GM12891 (cell line): ENCODE measurements at places on chromosomes 1 and 21.
A peak's percentile ranks its signal among the peaks of the same experiment; 100 is the strongest.

DNA sequence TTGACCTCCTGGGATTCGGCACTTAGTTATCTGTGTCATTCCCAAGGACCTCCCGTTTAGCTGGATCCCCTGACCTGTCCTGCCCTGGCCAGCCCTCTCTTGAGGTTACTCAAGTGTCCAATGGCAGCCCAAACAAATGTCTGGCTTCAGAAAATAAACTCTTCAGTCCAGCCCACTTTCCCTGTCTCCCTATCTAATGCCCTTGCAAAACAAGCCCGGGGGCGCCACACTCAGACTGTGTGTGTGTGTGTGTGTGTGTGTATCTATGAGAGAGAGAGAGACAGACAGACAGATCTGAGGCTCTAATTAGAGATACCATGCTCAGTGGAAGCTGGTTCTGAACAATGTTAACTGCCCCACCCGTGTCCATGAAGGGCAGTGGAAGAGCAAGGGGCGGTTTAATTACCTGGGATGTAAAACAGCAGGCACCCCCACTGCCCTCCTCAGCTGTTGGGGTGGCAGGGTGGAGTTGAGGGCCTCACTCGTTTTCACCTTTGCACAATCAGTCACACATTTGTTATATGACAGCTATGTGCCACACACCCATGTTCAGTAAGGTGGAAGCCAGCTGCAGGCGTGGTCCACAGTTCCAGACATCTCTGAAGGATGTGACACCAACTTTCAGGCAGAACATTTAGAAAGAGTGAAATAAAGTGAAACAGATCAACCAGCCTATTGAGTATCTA, 57.4 kb downstream of the B3GALT5 start:
- no peak for DNase-seq

GRCh38 chr1:19138958-19139581, 71.0 kb downstream of the UBR4 start:
- DNase-seq = no peak

GRCh38 chr1:172350856-172351255, 69.6 kb upstream of the C1orf105 start:
- DNase-seq = no peak

DNA sequence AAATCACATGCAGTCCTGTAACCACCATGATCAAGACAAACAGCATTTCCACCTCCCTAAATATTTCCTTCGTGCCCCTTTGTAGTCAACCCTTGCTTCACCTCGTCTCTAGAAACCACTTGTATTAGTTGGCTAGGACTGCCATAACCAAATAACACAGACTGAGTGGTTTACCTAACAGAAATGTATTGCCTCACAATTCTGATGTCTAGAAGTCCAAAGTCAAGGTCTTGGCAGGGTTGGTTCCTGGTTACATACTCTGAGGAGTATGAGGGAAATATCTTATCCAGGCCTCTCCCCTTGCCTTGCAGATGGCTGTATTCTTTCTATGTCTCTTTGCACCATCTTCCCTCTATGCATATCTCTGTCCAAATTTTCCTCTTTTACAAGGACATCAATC, 23.3 kb upstream of the FRRS1 start:
- DNase-seq = no peak

DNA sequence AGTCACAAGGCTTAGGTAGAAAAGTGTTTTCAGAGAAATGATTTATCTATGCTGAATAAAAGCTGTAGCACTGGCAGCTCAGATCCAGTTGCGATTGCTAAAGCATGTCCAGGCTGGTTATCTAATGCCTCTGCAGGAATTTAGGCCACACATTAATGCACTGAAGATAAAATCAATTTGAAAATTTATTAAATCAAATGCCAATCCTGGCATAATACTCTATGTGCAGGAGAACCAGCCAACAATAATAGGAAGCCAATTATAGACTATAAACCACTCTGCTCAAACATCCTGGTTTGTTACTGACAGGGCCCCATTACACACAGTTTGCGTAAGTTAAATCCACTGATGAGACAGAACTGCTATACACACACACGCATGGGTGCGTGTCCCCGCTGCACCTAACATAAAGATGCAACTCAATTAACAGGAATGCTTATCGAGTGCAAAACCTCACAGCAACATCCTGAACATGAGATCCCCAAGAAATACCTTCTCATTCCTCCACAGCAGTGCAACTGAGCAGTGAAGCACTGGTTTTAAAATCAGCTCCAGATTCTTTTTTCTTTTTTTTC, 40.6 kb downstream of the PTP4A2 start:
- no peak for DNase-seq

GRCh38 chr1:53089478-53090226, 27.6 kb downstream of the PODN start:
- no peak for DNase-seq

GRCh38 chr1:205547936-205548827, 43.7 kb downstream of the CDK18 start:
- DNase-seq = no peak

DNA sequence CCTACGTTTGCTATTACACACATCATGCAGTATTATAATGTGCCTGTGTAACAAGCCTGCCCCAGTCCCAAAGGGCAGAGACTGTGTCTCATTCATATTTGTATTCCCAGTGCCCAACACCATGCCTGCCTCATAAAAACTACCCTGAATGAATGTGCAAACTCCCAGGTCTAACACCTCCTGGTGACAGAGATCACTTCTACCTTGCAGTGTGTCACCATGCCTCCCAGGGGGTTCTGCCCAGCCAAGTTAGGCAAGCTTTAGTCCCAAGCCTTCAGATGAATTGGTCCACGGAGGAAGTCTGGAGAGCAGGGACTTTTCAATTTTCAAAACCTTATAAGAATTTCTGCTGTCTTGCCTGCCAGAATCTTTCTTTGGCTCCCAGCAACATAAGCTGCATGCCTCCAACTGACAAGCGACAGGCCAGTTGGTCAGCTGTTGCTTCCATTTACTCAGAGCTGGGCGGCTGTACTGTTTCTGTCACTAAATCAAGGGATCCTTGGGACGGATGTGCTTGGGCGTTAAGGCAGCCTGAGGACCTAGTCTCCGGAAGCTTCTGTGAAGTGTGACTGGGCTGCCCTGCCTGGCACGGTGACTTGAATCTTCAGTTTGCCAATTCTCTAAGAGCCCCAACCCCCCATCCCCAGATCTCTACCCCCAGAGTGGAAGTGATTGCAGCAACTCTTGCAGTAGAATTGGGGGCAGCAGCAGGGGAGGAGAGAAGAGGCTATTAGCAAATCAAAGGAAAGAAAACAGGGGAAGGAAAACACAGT, 1.2 kb downstream of the RXRG start:
- no peak for DNase-seq

GRCh38 chr1:201880928-201881571, 7.6 kb upstream of the SHISA4 start:
- no peak for DNase-seq

GRCh38 chr1:243582326-243582725, 267.7 kb downstream of the AKT3 start:
- DNase-seq = no peak

DNA sequence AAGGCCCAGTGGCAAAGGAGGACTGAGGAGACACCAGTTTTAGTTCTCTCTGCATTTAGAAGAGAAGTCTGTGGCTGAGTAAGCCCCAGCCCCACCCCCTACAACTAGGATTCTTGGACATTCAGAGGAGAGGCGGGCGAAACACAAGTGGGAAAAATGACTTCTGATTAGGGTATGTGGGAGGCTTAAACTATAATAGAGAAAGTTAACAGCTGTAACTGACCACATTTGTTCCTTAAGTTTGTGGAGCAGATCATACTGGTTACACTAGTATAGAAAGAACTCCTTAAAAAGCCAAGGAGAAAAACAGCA, 11.2 kb upstream of the TRIM33 start:
- no peak for DNase-seq

GRCh38 chr1:24108334-24109165, 3.4 kb downstream of the MYOM3 start:
- no peak for DNase-seq

- no peak for DNase-seq
Observed at GRCh38 chr21:36089946-36090345, 20.1 kb downstream of the CBR1 start.

DNA sequence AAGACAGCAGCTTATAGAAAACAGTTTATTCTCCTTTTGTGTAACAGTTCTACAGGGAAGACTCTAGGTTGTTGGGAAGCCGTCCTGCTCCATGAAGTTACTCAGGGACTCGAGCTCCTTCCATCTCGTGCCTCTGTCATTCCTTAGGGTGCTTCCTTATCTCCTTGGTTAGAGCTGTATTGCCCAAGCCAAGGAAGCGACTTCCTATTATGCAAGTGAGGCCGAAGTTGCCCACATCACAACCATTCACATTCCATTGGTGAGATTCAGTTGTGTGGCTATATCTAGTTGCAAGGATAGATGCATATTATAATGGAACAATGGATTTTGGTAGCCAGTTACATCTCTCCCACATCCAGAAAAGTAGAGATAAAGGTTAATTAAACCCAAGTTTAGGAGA, 9.0 kb downstream of the GSTM5 start:
- no peak for DNase-seq

- DNase-seq = no peak
Observed at GRCh38 chr1:243974451-243975292, 76.4 kb upstream of the ZBTB18 start.

GRCh38 chr1:168483539-168483938, 60.3 kb downstream of the XCL2 start:
- DNase-seq = no peak

DNA sequence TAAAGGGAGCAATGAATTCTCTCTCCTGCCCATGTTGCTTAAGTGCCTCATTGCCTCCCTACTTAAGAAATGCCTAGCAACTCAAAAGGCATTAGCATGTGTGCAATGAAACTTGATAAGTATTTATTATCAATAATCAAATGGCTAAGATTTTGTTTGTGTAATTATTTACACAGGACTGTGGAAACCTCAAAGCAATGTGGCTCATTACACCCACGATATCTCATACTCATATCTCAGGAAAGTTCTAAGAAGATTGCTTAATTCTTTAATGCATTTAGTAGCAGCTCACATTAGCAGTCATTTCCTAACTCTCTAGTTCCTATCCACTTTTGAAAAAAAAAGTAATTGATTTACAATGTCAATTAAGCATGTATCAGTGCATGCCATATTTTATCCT, 253.3 kb downstream of the DUSP10 start:
- no peak for DNase-seq

GRCh38 chr1:15867288-15867687, 19.8 kb downstream of the SPEN start:
- DNase-seq = no peak

DNA sequence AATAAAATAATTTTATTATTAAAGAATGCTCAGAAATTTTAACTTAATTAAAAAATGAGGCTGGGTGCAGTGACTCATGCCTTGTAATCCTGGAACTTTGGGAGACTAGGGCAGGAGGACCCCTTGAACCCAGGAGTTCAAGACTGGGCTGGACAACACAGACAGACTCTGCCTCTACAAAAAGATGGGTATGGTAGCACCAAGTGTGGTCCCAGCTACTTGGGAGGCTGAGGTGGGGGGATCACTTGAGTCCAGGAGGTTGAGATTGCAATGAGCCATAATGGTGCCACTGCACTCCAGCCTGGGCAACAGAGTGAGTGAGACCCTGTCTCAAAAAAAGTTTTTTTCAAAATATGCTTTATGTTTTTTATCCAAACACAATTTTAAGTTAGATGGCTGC, 25.3 kb downstream of the TMED5 start:
- no peak for DNase-seq

DNA sequence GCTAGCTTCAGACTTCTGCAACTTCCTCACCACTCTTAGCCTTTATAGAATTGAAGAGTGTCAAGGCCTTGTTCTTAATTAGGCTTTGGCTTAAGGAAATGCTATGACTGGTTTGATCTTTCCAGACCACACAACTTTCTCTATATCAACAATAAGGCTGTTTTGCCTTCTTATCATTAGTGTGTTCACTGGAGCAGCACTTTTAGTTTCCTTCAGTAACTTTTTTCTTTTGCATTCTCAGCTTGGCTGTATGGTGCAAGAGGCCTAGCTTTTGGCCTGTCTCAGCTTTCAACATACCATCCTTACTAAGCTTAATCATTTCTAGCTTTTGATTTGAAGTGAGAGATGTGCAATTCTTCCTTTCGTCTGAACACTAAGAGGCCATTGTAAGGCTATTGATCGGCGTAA, 8.6 kb downstream of the PRKACB start:
- no peak for DNase-seq

- DNase-seq = no peak
Observed at GRCh38 chr1:159184201-159184600, 12.8 kb downstream of the CADM3 start.

- no peak for DNase-seq
Observed at GRCh38 chr1:22089787-22090186, 37.3 kb downstream of the CDC42 start.

GRCh38 chr1:67561704-67562113, 123.3 kb upstream of the GADD45A start:
- DNase-seq = peak; percentile 49

DNA sequence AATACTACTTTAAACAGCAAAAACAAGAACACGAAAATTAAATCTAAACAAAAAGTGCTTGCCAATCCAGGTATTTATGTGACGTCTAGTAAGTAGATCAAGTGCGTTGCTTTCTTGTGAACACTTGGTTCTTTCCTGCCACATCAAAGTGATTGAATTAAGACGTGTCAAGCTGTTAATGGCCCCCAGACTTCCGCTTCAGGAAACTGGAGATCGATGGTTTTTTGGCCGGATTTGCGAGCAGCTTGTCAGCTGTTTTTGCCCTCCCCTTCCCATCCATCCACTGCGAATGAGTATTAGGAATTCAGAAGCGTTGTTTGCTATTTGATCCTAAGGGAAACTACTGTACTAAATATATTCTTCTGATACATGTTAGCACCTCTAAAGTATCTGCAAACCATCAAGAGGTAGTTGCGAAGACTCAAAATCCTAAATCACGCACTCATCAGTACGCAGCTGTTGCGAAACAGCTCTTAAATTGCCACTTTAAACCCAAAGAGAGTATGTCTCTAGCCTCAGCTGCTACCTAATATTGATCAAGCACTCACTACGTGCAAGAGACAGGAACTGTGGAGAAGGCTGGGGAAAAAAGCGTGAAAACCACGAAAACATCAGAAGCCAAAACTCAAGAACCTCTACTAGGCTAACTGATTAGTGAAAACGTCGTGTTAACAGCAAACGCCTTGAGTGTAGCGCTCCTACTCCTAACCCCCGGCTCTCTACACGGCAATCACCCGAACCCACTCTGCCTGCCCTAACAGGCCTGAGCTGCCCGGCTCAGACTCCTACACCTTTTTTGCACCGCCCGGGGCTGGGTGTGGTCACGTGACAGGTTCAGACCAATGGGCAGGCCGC, 473 bp upstream of the BRDT start:
- no peak for DNase-seq

DNA sequence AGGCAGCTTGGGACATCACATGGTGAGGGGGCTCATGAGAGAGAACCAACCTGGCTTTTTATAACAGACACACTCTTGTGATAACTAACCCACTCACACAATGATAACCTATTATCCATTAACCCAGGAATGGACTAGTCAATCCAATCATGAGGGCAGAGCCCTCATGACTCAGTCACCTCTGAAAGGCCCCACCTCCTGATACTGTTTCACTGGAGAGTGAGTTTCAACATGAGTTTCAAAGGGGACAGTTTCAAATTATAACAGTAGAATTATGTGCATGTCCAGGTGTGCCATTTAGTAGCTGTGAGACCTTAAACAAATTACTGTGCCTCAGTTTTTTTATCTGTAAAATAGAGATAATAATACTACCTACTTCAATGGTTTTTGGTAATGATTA, 47.6 kb upstream of the PPP2R5A start:
- DNase-seq = no peak

GRCh38 chr1:50934838-50935237, 25.2 kb downstream of the FAF1 start:
- no peak for DNase-seq

- DNase-seq = no peak
Observed at GRCh38 chr1:91774520-91775203, 111.3 kb downstream of the TGFBR3 start.
